ENCODE measurements at places on chromosomes 3 and 15. TPM values are rescaled to one million over a fixed set of nuclear protein-coding genes. Genes with fewer than 3 reads are reported as not detected.

Gene SQOR
- polyA plus RNA-seq = 74.3 TPM

Gene KLHL40
- not detected for polyA plus RNA-seq

Gene C2CD4A
- not detected for polyA plus RNA-seq

DNA sequence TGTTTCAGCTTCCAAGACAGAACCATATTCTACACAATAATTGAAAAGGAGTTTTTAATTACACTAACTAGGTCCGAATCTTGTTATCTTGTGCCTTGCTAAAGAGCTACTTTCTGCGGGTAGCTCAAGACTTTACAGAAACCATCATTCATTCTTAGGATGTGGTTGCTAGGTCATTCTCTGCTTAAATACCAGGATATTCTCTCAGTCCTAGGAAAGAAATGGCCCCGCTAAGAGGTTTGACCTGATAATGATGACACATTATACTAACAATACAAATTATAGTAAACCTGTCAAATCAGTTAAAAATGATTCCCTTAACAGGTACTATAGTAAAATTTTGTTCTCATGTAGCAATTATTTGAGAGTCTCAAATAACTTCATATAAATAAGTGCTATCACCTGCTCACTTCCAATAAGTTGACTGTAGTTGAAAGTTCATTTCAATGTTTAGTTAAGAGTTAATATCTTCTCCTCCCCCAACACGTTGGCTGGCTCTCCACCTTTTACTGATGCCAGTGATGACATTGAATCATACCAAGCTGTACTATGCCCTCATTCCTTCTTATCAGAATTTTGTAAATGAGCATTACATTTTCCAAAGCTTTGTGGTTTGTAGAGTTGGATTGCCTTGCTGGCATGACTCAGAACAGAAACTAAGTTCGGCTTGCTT is 3.6 kb upstream of the C3orf85 start:
- no peak for DNase-seq

GRCh38 chr3:190644035-190644434 is 130.2 kb downstream of the IL1RAP start:
- no peak for DNase-seq

GRCh38 chr15:72970933-72971760 is 81.1 kb upstream of the NEO1 start:
- DNase-seq = no peak

- DNase-seq = no peak
These were observed 115.3 kb downstream of the OPA1 start for GRCh38 chr3:193708270-193708669.

- no peak for DNase-seq
These were observed 51.7 kb downstream of the SPATA12 start for GRCh38 chr3:57112206-57112605.

DNA sequence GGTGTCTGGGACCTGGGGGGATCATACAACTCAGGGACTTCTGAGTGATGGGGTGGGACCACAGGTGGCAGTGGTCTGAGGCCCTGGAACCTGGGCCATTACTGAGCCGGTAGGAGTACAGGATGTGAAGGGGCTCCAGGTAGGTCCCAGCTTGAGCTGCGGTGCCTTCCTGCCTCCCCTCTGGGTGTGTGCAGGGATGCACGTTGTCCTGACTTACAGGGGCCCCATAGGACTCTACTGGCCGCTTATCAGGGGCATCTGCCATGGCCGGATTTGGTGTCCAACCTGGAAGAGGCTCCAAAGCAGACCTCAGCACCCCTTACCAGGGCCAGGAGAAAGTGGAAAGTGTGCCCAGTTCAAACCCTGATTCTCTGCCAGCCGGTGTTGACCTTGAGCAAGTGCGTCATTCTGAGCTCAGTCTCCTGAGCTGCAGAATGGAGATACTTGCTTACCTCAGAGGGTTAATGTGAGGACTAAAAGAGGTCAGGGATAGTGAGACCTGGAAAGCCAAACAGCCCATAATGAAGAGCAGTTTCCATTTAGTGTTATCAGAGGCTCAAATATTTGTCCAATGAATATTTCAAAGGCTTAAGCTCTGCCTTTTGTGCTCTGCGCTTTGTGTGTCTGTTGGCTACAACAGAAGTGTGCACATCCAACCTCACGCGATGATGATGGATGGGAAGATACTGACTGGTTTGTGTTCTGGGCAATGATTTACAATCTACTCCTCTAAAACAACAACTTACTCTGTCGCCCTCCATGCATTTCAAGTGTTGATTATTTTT is 35.4 kb upstream of the ESYT3 start:
- no peak for DNase-seq

DNA sequence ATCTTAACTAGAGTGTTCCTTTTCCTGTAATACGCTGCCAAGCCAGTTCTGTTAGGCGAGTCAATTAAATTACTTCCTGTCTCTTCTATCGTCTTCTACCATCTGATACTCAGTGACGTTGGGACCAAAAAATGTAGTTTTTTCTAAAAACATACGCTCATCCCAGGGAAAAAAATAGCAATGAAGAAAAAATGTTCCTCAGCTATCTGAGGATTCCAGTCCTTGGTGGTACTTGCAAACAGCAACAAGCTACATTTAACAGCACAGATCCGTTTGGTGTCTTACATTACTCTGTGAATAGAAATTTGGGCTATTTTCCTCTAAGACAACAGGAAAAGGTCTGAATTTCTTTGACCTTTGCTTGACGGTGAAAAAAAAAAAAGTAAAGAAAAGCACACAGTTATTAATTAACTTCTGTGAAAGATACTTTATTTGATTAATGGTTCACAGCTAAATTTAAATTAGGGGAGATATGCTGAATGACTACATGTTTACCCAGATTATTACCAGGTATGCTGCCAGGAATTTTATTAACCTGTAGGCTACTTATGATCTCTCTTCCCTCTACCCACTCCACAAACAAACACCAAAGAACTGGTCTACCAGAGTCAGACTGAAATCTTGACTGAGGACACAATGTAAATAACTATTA is 254.4 kb upstream of the ZPLD1 start:
- peak; percentile 82 for DNase-seq

DNA sequence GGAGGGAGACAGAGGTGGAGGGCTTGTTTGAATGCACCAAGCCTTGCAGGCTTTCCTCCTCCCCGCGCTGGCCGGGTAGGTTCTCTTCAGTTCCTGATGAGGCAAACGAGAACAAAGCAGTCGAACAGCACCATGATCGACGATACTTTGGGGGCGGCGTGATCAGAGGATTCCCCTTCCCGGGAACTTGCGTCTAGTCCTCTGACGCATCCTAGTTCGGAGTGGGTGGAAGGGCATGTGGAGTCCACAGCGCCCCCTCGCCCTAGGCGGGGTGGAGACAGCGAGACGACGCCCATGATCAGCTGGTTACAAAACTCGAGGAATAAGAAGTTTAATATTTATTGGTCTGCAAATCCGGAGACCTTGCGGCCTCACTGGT is 452 bp upstream of the SV2B start:
- DNase-seq = no peak

- no peak for DNase-seq
These were observed 846.7 kb downstream of the EPHA3 start for GRCh38 chr3:89954137-89954536.
